ENCODE measurements at places on chromosomes 7 and 10.

GRCh38 chr10:86553213-86553612, 31.6 kb upstream of the WAPL start:
- no peak for DNase-seq

DNA sequence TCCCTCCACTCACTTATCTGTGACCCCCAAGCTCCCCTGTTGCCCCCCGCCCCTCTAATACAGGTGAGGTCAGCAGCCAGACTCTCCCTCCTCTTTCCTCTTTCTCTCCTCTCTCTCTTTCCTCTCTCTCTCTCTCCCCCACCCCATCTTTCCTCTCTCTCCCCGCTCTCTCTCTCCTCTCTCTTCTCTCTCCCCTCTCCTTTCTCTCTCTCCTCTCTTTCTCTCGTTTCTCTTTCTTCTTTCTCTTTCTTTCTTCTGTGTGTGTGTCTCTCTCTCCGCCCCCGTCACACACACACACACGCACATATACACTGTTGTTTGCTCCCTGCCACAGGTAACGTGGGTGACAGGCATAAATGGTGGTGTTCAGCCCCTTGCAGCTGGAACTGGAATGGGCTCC, 37.2 kb upstream of the PSMG3 start:
- no peak for DNase-seq

GRCh38 chr7:5230265-5231067, 40.4 kb downstream of the WIPI2 start:
- DNase-seq = no peak

DNA sequence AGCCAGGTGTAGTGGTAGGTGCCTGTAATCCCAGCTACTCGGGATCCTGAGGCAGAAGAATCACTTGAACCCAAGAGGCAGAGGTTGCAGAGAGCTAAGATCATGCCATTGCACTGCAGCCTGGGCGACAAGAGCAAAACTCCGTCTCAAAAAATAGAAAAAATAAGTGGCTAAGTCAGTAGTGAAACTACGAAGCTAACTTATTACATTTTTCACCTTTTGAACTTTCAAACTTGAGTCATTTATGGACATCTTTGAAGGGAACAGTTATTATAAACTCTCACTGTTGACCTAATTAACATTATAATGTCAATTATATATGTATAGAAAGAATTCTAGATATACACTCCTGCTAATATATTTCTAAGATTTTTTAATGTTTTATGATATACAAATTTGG, 541.5 kb upstream of the C7orf33 start:
- DNase-seq = no peak

DNA sequence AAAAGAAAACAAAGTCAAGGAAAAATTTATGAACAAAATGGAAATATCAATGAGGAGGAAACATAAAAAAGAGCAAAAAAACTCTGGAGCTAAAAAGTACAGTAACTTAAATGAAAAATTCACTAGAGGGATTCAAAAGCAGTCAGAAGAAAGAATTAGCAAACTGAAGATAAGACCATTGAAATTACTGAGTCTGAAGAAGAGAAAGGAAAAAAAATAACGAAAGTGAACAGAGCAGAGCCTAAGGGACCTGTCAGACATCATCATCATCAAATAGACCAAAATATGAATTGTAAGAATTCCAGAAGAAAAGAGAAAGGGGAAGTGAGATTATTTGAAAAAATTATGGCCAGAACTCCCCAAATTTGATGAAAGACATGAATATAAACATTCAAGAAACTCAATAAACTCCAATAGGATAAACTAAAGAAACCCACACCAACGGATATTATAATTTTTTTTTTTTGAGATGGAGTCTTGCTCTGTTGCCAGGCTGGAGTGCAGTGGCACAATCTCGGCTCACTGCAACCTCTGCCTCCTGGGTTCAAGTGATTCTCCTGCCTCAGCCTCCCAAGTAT, 16.2 kb downstream of the NPC1L1 start:
- DNase-seq = no peak

- no peak for DNase-seq
These were observed 117.6 kb downstream of the GLCCI1 start for GRCh38 chr7:8086239-8086638.

GRCh38 chr7:148697256-148698006, 1.3 kb upstream of the CUL1 start:
- no peak for DNase-seq

DNA sequence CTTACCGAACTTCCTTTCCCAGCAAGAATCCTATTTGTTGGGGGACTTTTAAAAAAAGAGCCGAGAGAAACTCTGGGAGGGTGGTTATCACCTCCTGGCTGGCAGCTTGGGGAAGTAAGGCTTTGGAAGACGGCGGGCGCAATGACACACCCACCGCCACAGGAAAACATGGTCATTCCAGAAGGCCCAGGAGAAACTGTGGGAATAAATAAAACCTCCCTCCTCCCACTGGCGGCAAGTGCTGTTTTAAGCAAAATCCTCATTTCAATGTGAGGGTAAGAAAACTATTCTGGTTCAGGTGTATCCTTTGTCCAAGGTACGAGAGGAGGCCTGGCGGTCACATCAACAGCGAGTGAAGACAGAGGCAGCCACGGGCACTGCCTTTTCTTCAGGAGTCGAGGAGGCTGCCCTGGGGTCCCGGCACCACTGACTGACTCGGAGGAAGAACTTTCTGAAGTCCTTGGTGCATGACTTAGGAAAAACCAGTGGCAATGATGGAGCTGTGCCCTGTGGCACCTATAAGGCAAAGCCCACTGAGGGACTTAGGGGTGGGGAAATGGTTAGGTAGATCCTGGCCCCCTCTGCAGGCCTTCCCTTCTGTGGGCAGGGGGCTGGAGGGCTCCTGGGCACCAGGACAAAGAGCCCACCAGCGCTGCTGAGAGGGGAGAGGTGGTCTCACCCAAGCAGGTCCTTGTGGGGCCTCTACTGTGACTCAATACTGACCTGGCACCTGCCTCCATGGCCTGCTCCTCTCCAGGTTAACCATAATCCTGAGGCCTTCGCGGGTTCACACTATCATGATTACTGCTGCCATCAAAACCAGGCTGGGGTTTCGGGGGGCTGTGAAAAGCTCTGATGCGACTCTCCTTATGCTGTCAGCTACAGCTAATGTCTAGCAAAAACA, 21.4 kb downstream of the DNAJB12 start:
- DNase-seq = no peak

DNA sequence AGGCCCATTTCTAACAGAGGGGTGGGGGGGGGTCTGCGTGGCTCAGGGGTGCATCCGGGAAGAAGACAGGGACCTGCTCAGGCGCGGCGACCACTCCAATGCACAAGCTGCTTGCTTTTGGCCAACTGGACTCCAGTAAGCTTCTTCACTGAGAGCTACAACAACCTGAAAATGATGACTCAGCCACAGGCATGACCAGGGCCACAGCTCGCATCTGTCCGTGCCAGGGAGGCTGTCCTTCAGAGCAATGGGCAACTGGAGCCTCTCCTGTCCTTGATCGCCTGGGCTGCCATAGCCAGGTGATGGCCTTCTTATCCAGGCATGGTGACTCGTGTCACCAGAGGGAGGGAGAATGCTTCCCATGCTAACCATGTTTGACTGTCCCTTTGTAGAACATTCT, 81.6 kb upstream of the RNF32 start:
- DNase-seq = no peak

DNA sequence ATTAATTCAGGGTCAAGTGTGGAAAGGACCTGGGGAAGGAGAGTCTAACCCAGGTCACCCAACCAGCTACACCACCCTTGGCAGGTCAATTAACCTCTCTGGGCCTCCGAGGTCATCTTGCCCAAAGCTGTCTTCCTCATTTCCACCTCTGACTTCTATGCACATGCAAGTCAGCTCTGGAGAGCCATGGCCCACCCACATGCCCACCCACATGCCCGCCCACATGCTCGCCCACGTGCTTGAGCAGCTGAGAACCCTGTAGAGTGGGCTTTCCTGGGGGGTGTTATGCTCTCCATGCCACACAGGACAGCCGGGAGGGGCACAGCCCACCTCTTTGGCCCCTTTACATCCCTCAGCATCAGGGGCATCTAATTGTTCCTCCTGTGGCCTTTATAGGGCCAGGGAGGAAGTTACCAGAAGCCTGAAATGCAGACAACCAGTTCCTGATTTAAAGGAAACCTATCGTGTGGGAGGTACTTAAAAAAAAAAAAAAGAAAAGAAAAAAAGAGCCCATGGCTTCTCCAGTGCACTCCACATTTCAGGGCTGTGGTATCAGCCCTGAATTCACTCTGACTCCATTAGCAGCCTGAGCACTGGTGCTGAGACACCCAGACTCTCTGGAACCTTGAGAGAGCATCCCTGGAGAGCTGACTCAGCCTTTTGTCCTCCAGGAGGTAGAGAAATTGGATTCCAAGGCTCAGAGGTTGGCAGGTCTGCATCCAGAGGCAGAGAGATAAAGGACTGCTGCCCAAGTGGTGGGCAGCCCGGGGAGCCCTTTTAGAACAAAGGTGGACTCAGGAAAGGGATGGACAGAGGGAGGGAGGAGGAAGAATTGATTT, 176.2 kb upstream of the ZMIZ1 start:
- DNase-seq = no peak

GRCh38 chr7:134750083-134751062, 29.1 kb upstream of the CALD1 start:
- peak; percentile 17 for DNase-seq
